Foreskin keratinocyte (primary cell): ENCODE measurements at places on chromosomes 5 and 9.

DNA sequence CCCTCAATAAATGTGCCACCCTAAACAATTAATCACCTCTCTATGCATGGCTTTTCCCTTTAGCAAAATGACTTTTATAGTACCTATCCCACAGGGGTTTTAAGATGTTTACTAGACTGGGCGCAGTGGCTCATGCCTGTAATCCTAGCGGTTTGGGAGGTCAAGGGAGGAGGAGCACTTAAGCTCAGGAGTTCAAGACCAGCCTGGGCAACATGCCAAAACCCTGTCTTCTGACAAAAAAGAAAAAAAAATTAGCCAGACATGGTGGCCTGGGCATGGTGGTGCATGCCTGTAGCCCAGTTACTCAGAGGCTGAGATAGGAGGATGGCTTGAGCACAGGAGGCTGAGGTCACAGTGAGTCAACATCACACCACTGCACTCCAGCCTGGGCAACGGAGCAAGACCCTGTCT, 13.5 kb downstream of the SH3TC2 start:
- no peak for DNase-seq

- peak; percentile 57 for DNase-seq
Measured at GRCh38 chr5:170745481-170746071, 37.9 kb upstream of the GABRP start.

GRCh38 chr9:71746023-71746757, 22.1 kb downstream of the CEMIP2 start:
- DNase-seq = no peak

DNA sequence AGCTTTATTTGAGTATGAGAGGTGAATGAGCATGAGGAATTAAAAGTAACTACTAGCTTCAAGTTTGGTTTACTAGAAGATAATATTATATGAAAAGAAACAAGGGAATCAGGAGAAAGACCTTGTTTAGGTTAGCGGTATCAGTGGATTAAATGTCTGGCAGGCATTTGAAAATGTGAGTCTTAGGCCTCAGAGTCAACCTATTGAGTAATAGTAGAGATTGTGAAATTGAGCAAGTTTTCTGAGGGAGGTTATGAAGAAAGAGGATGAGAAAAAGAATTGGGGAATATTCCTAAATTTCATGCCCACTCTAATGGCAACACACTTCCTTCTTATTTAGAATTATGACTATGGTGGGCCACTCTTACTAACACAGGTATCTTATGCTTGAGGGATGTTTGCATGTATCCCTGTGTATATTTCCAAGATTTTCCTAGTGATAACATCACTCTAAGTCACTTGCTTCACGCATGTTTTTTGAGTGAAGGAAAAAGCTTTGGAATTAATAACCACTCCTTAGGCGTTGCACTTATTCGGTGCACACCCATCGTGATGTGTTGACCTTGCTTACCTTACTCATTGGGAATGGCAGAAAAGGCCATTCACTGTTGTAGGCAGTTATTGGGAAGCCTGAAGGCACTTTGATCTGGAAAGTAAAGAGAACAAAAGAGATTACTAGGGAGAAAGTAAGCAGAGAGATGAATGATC, 8.2 kb upstream of the ELL2 start:
- DNase-seq = no peak

- no peak for DNase-seq
Measured at GRCh38 chr9:112505086-112505485, 18.5 kb downstream of the KIAA1958 start.

- DNase-seq = no peak
Measured at GRCh38 chr9:104279535-104280177, 185.5 kb downstream of the SMC2 start.

DNA sequence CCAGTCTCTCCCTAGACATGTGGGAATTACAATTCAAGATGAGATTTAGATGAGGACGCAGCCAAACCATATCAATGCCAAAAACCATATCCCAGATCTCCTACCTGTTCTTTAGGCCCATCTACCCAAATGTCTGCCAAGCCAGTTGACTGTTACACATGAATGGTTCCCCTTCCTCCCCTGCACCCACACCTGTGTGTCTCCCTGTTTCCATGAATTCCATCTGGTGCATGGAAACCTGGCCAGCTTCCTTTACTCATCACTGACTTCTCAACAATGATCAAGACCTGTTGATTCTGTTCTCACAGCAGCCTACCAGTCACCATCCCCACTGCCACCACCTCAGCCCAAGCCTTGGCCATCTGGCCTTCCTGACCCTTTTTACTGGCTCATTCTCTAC, 222.7 kb downstream of the NR3C1 start:
- no peak for DNase-seq

- peak; percentile 85 for DNase-seq
Measured at GRCh38 chr9:18688581-18689565, 214.9 kb downstream of the ADAMTSL1 start.

- no peak for DNase-seq
Measured at GRCh38 chr5:119926301-119926700, 296.9 kb downstream of the FAM170A start.

DNA sequence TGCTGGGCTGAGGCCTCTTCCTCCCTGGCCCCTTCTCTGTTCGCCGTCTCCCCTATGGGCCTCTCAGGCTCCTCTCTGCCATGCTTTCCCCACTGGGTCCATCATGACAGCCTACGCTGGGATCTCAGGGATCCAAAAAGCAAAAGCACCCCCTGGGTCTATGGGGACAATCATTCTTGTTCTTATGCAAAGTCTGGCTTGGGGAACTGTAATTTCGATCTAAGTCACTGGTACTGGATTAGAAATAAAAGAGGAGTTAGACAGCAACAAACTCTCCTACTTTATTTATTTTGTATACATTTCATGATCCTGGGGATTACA, 86.6 kb downstream of the SLC38A9 start:
- DNase-seq = no peak

DNA sequence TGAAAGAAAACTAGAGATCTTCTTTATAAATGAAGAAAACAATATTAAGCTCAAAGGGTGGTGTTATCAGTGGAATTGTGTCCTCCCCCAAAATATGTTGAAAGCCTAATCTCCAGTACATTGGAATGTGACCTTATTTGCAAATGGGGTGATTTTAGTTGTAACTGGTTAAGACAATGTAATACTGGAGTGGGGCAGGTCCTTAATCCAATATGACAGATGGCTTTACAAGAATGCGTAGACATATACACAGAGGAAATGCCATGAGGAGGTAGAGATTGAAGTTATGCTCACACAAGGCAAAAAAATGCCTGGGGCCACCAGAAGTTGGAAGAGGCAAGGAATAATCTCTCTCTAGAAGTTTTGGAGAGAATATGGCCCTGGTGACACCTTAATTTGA, 13.7 kb upstream of the TRIM32 start:
- DNase-seq = no peak

DNA sequence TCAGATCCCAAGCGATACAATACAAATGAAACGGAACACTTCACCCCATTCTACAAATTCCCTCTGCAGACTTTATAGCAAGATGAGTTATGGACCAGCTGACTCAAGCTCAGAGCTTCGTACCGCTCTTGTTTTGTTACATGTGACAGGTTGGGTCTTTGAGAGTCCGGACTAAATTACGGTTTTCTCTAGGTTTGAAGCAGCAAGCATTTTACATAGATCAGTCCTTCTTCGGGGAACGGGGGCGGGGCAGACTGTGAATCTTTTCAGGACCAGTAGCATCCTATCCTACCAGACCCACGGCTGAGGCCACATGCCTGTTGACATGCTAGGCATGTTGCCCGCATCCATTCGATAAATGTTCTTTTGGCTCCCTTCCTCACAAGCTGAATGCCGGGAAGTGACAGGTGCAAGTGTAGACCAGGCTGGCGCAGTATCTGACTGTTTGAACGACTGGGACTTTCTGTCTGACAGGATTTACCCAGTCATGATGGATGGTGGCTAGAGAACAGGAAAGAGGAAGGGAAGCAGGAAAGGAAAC, 811.0 kb upstream of the GRAMD2B start:
- no peak for DNase-seq

DNA sequence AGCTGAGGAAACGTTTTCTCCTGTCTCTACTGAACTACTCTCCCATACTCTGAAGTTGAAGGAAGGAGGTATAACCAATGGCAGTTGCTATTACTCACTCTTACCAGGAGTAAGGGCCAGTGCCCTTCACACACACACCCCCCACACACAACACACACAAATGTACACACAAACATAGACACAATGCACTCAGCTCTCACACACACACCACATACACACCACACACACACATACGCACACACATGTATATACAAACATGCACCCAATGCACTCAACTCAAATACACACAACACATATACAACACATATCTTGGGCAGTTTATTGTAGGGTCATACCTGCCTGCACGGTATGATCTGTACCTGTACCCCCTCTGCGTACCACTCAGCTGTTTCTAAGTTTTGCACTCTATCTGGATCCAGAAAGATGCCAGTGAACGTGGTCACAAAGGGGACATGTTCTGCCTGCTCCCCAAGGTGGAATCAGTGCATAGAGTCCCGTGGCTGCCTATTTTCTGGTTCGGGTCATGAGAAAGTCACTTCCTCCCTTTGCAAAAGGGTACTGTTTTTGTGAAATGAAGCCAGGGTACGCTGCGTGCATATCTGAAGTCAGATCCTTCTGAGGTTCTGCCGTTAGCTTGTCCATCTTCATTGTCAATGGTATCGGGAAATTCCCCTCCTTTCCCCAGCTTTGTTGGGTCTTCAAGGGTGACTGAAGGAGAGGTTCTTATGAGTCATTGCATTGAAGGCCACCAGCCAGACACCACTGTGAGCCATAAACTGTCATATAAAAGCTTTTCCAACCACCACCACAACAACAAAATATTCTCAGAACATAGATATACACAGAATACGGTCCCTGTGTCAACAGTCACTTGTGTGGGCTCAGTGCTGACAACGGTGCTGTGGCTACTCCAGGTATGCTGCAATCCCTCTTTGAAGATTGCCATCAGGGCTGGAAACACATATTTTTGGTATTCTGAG, 131.9 kb downstream of the UGCG start:
- no peak for DNase-seq

GRCh38 chr5:149438711-149439132, 59.6 kb upstream of the IL17B start:
- peak; percentile 82 for DNase-seq

GRCh38 chr5:154535535-154535934, 57.5 kb upstream of the HAND1 start:
- DNase-seq = no peak
